Mesenteric fat pad (tissue), 1 donor: ENCODE measurements at places on chromosomes 7 and 10. TPM values are rescaled to one million over a fixed set of nuclear protein-coding genes. Genes with fewer than 3 reads are reported as not detected.
A peak's percentile ranks its signal among the peaks of the same experiment; 100 is the strongest.

GRCh38 chr7:109637428-109637990, 1067.8 kb downstream of the DNAJB9 start:
- DNase-seq = no peak

The TMEM130 gene
- total RNA-seq = 0.29 TPM

DNA sequence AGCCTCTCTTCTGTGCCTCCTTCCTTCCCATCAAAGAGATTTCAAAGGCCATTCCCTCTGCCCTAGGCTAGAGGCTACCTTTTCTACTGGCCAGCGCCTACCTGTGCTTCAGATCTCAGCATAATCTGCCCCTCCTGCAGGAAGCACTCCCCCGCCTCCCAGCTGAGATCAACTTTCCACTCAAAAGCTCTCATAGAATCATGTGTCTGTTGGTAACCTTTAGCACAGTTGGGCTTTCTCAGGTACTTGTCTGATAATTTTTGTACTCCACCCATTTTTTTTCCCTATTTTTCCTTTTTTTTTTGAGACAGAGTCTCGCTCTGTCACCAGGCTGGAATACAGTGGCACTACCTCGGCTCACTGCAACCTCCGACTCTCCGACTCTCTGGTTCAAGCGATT, 231.0 kb upstream of the PRSS58 start:
- DNase-seq = no peak

DNA sequence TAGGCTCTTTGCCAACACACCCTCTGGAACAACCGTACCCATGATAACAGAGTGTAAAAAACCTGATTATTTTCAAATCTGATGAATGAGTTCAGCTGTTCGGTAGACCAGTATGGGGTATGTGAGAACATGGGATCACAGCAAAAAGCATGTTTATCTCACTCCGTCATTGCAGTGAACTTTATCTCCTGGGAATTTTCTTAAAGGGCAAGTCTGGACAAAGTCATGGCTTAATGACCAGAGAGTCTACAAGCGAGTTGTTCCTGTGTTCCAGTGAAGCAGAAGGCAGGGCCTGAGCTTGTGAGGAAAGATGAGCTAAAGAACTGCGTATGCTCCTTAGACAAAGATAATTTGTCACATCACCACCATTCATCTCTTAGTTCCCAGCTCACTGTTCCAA, 219.7 kb downstream of the TRIL start:
- DNase-seq = no peak

The LRRD1 gene
- total RNA-seq = not detected

GRCh38 chr10:73997461-73997786, 492 bp upstream of the VCL start:
- no peak for DNase-seq

DNA sequence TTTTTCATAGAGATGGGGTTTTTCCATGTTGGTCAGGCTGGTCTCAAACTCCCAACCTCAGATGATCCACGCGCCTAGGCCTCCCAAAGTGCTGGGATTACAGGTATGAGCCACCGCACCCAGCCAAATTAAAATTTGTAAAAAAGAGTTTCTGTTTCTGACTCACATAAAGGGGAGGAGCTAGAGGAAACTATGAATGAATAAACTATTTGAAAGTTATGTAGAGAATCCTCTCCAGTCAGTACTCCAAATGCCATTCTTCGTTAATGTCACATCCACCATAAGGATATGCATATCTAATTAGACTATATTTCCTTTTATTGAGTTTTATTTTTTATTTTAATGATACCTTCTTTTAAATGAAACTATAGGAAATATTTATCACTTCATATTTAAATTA, 52.6 kb downstream of the MBL2 start:
- no peak for DNase-seq

GRCh38 chr7:51128545-51129435, 187.8 kb downstream of the COBL start:
- no peak for DNase-seq

The TMEM120A gene
- total RNA-seq = 93.8 TPM

The PAX4 gene
- not detected for total RNA-seq

GRCh38 chr7:81484261-81484660, 285.6 kb downstream of the HGF start:
- no peak for DNase-seq

GRCh38 chr10:44361109-44361508, 23.8 kb downstream of the CXCL12 start:
- DNase-seq = no peak

GRCh38 chr7:57305192-57305748, 144.7 kb upstream of the ZNF716 start:
- no peak for DNase-seq

DNA sequence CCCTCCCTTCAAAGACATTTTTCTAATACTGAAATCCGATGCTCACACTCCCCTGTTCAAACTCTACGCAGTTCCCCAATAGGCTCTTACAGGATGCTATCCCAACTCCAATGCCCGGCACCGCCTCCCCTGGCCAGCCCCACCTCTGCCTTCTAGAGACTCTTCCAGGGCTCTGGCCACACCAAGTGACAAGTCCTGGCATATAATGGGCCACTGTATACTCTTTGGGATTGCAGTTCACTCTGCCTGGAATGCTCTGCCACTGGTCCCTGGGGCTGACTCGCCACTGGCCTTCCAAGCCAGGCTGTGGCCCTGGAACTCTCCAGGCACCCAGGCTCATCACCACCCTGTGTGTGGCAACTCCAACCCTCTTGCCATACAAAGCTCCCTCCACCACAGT, 3.1 kb upstream of the BRI3 start:
- DNase-seq = no peak

The POMZP3 gene
- 9.8 TPM for total RNA-seq

DNA sequence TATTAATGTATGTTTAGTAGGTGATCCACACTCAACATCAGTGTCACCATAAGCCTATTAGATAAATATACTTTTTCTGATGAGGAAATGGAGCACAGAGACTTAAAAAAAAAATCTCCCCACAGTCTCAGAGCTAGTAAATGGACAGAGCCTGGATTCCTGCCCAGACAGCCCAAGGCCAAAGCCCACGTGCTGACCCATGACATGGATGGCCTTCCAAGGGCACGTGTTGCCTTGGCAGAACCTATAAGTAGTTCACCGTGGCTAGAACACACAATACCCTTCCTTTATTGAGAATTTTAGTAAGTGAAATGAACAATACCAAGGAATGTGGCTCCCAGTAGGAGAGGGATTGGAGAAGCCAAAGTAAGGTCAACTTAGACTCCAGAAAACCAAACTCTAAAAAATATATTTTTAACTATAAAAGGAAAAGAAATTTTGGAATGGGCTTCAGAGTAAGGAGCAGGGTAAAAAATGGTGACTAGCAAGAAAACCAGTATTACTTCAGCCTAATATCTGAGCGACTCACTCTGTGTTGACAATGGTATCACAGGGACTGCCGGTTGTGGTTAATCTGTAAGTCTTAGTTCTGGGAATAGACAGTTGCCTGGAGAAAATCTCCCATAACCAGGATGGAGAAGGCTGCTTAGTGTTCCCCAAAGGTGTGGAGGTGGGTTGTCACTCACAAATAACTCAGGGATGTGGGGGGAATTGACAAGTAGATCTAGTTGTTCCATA, 223.0 kb downstream of the SORCS1 start:
- DNase-seq = no peak

DNA sequence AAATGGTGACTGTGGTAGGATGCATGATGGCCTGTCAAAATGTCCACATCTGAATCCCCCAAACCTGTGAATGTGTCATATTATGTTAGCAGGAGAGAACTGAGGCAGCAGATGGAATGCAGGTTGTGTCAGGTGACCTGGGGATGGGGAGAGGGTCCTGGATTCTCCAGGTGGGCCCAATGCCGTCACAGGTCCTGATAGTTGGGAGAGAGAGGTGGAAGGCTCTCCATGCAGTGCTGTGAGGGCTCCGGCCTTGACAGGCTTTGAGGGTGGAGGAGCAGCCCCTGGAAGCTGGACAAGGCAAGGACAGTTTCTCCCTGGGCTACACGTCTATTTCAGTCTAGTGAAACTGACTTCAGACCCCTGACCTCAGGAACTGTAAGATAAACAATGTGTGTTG, 330.9 kb upstream of the ZNF32 start:
- DNase-seq = peak; percentile 76

DNA sequence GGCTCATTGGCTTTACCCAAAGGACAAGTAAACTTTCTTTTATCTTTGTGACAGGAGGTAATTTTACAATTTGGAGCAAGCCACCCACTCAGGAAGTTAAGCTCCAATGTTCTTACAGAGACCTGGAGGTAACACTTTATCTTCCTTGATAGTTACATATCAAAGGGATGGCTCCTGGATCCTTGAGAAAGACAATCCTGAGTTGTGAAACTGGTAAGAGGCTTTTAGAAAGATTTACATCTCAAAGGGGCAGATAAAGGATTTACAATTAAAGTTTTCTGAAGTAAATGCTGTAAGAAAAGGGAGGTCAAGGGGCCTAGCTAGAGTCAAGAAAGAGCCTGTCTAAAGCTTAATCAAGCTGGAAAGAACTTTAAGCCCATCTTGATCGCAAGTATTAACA, 124.4 kb upstream of the ZNF804B start:
- no peak for DNase-seq

DNA sequence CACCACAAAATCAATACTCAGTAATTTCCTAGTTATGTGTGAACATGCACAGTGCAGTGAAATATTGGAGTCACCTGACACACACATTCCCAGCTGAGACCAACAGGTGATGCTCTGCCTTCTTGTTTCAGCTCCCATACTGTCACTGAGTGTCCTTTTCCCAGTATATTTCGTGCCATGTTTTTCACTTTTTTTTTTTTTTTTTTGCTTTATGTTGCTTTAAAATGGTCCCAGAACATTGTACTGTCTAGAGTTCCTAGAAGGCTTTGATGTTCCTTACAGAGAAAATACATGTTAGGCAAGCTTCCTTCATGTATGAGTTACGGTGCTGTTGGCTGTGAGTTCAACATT, 45.6 kb downstream of the ELAPOR2 start:
- no peak for DNase-seq

The CALN1 gene
- not detected for total RNA-seq

The TRIM73 gene
- total RNA-seq = 5.4 TPM

DNA sequence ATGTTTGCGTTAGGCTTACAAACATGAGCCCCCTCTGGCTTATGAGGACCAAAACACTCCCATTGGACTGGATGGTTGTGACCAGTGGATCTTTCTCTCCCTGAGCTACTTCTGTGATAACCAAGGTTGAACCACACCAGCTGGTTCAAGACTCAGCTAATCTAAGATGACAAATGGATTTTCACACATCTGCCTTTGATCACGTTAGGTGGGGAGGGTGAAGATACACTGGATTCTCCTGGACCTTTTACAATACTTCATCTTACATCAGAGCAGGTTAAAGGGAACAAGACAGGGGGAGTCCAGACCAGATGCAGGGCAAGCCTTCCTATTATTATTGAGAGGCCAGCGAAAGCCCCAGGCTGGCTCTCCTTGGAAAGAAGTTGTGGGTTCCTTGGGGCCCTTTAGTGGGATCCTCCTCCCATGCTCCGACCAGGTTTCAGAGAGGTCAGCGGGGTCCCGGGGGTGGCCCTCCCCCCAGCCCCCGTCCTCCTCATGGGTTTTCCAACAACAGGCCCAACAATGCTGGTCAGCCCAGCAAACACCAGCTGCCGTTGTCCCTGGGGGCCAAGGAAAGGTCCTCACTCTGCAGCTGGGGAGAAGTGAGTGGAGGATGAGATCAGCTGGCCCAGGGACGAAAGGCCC, 2.8 kb downstream of the GFRA1 start:
- no peak for DNase-seq
